ENCODE measurements at places on chromosomes 3 and 15.

- DNase-seq, result no peak
These were observed 14.6 kb downstream of the GPR160 start for GRCh38 chr3:170052398-170052797.

DNA sequence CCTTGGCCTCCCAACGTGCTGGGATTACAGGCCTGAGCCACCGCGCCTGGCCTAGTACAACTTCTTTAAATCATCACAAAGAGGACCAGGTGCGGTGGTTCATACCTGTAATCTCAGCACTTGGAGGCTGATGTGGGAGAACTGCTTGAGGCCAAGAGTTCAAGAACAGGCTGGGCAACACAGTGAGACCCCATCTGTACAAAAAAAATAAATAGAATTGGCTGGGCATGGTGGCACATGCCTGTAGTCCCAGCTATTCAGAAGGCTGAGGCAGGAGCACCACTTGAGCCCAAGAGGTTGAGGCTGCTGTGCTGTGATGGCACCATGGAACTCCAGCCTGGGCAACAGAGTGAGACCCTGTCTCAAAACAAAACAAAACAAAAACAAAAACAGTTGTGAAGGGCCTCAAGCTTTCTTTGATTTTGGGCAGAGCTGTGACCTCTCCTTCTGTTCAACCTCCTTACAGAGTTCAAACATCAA lies 5.9 kb downstream of the RMDN3 start:
- DNase-seq, result no peak

GRCh38 chr15:58241872-58242271 lies 103.7 kb downstream of the AQP9 start:
- no peak for DNase-seq

GRCh38 chr3:170497207-170498095 lies 78.8 kb downstream of the CLDN11 start:
- no peak for DNase-seq

GRCh38 chr15:63263519-63263918 lies 13.9 kb upstream of the APH1B start:
- DNase-seq, result no peak

Data from stimulated activated CD4-positive, alpha-beta T cell treated with anti-CD3 and anti-CD28 coated beads, Interleukin-2, amount 100 ng/mL, for 4 hours (primary cell).